ENCODE measurements at places on chromosomes 5 and 9. TPM values are rescaled to one million over a fixed set of nuclear protein-coding genes. Genes with fewer than 3 reads are reported as not detected.

DNA sequence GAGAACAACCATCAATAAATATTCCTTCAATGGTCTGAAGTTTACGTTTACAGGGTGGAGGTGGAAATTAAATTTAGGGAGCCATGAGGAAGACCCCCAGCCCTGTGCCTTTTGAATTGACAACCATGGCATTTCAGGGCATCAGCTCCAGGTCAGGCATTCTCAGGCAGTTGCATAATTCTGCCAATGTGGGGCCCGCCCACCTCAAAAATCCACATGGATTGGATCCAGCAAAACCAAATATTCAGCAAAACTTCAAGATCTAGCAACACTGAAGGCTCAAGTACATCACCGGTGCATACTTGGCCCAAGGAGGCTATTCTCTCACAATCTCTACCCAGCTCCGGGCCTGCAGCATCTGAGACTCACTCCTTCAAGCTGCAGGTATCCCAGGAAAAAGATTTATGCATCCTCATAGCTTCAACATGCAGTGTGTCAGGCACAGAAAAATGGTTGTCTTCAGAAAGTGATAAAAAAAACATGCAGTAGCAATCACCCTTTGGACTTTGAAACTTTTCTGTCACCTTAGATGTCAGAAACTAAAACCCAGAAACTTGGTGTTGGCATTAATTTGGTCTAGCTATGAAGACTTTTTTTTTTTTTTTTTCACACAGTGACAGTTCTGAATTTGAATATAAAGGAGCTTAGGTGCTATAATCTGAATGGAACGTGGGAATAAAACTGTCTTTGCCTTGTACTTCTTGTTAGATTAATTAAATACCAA lies 21.4 kb upstream of the ANXA2R start:
- DNase-seq: no peak

DNA sequence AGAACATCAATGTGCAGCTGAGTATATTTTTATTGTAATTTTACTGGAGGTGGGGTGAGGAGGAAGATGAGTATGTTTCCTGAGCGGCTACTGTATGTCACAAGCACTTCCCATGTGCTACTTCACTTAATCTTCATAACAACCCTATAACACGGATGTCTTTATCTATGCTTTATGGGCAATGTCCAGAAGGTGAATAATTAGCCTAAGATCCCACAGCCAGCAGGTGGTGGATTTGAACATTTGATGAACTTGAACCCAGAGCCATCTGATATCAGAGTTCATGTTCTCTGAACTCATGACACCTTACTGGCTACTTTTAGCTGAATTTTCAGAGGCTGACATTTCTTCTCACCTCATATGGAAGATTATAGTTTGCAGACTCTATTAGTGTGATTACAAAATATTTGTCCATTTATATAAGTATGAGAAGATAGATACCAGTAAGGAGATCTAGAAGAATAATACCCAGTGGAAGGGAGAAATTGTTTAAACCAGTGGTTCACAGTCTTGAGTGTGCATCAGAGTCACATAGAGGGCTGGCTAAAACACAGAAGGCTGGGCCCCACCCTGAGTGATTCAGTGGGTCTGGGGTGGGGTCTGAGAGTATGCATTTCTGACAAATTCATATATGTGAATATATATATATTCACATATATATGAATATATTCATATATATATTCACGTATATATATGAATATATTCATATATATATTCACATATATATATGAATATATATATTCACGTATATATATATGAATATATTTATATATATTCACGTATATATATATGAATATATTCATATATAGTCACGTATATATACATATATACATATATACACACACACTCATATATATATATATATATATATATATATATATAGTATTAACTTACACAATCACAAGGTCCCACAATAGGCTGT lies 164.4 kb upstream of the NR3C1 start:
- DNase-seq: no peak

GRCh38 chr5:115736004-115736689 lies 80.3 kb downstream of the CDO1 start:
- DNase-seq: no peak

The F2RL1 gene
- total RNA-seq: 81.4 TPM

The PCDHA8 gene
- not detected for total RNA-seq

- DNase-seq: no peak
These were observed 159.9 kb downstream of the MAN2A1 start for GRCh38 chr5:109849478-109850088.

DNA sequence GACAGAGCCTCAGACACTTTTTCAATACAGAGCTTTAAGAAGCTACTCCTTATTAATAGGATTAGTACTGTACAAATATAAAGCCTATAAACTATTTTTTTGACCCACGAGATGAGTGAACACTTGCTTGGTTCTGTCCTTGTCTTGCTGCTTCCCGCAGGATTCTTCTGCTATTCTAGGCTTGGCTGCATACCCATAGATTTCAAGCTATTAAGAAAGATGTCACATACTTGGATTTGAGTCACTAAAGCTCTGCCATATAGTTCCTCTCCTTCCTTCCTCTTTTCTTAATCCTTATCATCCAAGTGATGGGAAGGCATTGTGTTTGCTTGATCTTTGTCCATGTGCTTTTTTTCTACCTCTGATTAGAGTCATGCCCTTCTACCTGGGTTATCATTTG lies 361.2 kb upstream of the TRPC7 start:
- DNase-seq: no peak

- no peak for DNase-seq
These were observed 166.3 kb downstream of the DOCK2 start for GRCh38 chr5:169803077-169803981.

DNA sequence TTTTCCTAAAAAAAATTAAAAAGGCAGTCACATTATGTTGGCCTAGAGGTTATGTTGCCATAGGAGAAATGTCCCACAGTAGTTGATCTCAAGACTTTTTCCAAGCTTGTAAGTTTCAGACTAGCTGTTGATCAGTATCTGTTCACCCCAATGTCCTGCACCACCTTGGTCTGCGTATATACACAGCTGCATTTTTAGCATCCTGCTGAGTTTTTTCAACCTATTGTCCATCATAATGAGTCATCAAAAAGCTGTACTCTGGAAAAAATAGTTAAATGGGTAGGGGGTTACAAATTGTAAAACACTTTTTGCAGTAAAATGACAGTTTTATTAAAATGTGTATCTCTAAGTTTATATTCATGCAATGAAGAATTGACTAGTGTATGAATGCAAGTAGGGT lies 53.2 kb upstream of the TMEM171 start:
- DNase-seq: peak; percentile 18

GRCh38 chr5:2262620-2263019 lies 379.9 kb upstream of the IRX4 start:
- no peak for DNase-seq

The FAM221B gene
- total RNA-seq: not detected

GRCh38 chr5:14868771-14869170 lies 2.8 kb downstream of the ANKH start:
- no peak for DNase-seq

The RABL6 gene
- total RNA-seq: 99.9 TPM

- no peak for DNase-seq
These were observed 116.7 kb downstream of the MED10 start for GRCh38 chr5:6261668-6262067.

DNA sequence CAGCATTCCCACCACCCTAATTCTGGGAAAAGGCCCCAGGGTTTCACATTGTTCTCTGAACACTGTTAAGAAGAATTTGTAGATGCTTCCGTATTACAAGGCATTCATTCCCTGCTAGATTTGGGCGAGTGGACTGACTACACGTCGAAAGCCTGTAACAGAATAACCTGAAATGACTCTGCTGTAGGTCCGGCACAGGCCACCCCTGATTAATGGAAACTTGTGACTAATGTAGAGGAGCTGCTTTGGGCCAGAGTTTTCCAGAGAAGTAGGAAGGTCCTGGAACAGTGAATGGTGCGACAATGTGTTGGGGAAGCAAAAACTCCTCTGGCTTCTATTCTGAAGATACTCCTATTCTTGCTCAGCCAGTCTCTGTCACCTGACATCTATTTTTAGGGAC lies 87.6 kb downstream of the NR3C1 start:
- DNase-seq: no peak

The PLPP7 gene
- 3.3 TPM for total RNA-seq

GRCh38 chr5:16580382-16580781 lies 36.4 kb downstream of the RETREG1 start:
- DNase-seq: no peak

The CKMT2 gene
- total RNA-seq: 0.34 TPM

The OTP gene
- total RNA-seq: not detected

DNA sequence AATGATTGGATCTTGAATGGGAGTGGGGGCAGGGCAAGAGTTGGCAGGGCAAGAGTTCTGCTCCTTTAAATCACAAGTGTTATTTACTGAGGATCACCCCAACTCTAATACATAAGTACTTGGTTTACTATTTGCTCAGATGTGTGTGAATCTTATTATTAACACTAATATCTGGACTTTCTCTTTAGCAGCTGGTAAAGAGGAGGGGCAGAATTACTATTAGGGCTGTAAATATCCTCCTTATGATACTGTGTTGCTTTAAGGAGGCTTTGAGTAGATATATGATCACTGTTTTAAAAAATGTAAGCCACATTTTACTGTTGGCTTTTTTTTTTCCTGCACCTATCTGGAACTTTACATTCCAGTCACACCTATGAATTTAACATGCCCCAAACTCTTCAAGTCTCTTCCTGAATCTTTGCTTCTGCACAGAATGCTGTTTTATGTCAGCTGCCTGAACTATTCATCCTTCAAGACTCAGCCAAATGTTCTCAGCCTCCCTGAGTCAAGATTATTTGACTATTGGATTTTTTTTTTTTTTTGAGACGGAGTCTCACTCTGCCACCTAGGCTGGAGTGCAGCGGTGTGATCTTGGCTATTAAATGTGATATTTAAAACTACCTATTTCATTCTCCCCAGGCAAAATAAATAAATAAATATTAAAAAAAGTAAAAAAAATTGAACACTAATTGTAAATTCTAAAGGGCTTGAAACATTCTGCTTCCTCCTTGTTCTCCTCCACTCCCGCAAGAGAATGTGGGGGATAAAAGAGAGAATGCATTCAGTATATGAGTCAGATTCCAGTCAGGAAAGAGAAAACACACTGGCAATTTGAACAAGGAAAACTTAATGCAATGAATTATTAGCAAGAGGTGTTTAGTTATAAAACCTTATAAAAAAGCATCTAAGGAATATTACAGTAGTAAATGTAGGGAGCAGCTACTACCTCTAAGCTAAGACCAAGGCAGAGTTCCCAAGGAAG lies 99.3 kb downstream of the FOCAD start:
- DNase-seq: no peak

- DNase-seq: no peak
These were observed 93.3 kb upstream of the CD180 start for GRCh38 chr5:67289763-67290521.

The SPATA31A3 gene
- not detected for total RNA-seq

The CHSY3 gene
- 2.4 TPM for total RNA-seq

- DNase-seq: no peak
These were observed 5.1 kb downstream of the RCL1 start for GRCh38 chr9:4797854-4798150.

DNA sequence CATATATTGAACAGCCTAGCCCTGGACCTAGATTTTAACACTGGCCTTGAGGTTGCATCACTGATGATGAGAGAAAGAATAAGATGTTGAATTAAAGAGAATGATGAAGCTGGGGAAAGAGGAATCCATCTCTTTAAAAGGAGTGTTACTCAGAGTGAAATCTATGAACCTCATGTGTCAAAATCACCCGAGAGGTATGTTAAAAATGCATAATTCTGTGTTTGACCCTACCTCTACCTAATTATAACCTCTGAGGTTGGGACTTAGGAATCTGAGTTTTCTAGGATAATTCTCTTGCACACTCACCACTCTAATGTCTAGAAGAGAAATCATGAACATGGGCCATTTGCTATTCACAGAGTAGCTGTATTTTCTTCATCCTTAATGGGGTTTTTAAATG lies 479.4 kb downstream of the ENC1 start:
- no peak for DNase-seq

The F2RL2 gene
- total RNA-seq: 30.9 TPM

- no peak for DNase-seq
These were observed 852.2 kb downstream of the EFNA5 start for GRCh38 chr5:106818552-106818951.

DNA sequence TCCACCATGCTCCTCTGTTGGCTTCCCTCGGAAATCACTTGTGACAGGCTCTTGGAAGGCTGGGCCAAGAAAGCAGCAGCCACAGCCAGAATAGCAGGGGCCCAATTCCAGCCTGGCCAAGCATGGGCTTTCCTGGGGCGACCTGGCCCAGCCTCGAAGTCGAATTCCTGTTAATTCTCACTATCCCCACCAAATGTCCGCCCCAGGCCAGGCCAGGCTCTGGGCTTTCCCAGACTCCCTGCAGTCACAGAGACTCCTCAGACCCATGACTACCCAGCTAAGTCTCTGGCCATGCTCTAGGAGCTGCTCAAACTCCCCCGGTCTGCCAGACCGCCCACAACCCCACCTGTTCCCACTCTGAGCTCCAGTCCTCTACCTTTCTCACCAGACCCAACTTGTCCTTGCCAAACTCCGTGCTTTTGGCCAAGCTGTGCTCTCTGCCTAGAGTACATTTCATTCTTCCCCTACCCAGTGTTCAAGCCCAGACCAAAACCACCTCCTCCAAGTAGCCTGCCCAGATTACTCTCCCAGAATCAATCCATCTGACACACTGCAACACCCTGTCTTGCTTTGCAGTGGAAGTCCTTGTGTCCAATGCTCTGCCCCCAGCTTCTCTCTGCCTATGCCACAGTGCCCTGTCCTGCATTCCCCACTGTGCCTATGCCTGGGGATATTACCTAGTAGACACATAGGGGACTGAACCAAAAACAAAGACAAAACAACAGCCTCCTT lies 26.2 kb downstream of the SHB start:
- DNase-seq: no peak

- no peak for DNase-seq
These were observed 31.7 kb upstream of the TUSC1 start for GRCh38 chr9:25709941-25710340.

The CCDC152 gene
- 0.23 TPM for total RNA-seq

The SUSD3 gene
- not detected for total RNA-seq

The UNC5A gene
- 18.5 TPM for total RNA-seq

DNA sequence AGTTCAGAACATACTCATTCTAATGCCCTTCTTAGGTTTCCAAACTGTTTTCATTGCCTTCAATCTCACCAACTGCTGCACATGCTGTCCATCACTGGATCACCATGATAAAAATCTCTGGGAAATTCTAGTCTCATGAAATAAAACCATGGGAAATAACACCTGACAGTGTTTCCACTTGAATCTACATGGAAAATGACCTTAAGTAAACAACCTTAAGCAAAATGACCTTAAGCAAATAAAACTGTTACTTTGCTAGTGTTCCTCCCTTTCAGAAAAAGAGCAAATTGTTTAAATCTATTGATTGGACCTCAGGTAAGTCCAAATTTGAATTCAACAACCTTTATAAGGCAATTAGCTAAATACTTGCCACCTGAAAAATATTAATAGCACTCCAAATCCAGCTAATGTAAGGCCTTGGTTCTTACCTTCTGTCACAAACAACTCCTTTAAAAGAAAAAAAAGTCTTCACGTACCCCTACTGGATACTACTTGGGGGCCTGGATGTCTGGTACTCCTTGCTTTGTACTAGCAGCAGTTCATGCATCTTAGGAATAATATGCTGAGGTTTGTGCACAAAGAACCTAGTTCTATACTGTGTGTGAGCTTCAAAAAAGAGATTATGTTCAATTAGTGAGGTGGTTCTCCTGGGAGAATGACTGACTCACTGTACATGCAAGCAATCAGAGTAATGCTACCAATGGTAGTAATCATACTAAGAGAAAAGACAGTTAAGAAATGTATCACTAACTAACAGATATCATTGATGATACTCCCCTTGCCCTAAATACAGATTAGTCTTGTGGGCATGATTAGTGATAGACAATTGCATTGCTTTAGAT lies 630.4 kb downstream of the PSAT1 start:
- DNase-seq: no peak

The SV2C gene
- not detected for total RNA-seq

The PCDHGA12 gene
- 10.5 TPM for total RNA-seq

Data from glomerular endothelial cell (primary cell).